ENCODE measurements at places on chromosomes 4 and X.

- DNase-seq = peak; percentile 65
These were observed 15.8 kb upstream of the MAGEA4 start for GRCh38 chrX:151896734-151897474.

- no peak for DNase-seq
These were observed 187.8 kb upstream of the MBNL3 start for GRCh38 chrX:132676561-132677186.

DNA sequence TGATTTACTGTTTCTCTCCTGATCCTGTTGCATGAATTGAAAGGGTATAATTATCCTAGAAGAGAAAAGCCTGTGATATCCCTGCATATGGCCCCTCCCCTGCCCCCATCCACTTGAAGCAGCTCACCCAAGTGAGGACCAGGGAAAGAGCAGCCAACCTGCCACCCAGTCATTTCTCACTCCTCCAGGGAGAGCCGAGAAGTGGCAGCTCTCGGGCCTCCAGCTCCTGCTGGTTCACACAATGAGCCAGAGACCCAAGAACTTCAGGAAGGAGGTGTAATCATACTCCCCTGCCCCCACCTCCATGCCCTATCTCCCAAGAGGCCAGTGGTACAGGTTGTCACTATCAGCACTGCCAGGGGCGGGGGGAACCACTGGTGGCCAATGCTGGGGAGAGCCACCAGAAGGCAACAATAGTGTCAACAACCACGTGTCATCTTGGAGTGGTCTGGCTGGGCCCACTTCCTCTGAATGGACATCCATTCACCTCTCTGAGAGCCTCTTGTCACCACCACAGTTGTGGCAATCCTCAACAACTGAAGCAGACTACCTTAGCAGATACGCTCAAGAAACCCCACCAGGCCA lies 42.9 kb downstream of the APOO start:
- DNase-seq = no peak

DNA sequence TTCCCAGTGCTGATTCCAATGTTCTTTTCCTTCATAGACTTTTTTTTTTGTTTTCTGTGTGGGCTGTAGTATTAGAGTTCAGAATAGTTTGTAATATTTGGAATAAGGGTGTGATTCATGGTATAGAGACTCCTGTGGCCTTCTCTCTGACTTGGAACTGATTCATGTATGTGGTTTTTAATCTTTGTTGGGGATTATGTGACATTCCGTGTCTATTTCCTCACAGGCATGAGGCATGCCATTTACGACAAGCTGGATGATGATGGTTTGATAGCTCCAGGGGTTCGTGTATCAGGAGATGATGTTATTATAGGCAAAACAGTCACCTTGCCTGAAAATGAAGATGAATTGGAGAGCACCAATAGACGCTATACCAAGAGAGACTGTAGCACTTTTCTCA lies 44.4 kb downstream of the POLR2B start:
- DNase-seq = peak; percentile 83

GRCh38 chr4:22029803-22030202 lies 81.2 kb upstream of the KCNIP4 start:
- DNase-seq = no peak

GRCh38 chr4:74105656-74106280 lies 6.8 kb upstream of the CXCL2 start:
- no peak for DNase-seq

DNA sequence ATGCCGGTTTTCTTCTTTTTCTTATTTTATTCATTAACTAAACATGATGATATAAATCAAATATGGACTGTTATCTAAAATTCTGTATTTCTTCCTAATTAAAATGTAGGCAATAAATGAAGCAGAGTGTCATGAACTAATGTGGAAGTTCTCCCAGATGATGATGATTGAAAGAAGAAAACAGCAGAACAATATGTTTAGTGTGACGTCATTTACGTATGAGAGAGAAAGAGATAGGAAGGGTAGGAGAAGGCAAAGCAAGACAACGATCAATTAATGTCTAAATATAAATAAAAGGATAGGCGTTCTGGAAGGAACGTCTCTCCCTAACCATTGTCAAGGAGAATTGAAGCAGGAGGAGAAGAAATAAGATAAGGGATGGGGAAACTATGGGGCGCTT lies 105.2 kb downstream of the NEUROG2 start:
- DNase-seq = no peak

DNA sequence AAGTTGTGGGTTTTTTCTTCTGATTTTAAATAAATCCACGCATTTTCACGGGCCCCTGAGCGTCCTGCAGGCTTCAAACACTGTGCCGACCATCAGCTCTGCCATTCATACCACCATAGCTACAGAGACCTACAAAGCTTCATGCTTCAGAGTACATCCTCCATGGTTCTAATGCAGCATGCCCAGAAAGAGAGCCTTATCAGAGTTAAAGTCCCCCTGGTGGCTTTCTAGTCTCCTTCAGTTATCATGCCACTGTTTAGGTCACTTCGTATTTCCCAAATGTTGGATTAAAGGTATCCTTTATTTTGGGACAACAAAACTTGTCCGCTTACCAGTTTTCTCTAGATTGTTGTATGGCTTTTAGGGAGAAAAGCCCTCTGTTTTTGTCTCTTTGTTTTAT lies 66.7 kb upstream of the VCX2 start:
- DNase-seq = no peak

DNA sequence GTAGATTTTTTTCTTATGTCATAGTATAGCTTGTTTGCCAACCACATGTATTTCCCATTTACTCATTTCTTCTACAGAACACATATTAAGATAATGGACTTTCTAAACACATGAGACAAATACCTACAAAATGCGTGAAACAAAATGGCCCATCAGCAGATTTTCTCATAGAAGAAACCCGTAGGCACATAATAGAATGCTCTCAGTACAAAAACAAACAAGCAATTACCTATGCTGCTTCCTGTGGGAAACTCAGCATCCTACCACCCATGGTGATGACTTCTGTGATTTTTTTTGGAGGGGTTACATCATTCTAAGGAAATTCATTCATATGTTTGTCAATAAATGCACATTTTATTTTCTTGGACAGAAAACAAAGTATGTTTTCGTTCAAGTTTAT lies 343.6 kb downstream of the SPRY1 start:
- no peak for DNase-seq

- no peak for DNase-seq
These were observed 58.2 kb downstream of the DCX start for GRCh38 chrX:111353793-111354192.

DNA sequence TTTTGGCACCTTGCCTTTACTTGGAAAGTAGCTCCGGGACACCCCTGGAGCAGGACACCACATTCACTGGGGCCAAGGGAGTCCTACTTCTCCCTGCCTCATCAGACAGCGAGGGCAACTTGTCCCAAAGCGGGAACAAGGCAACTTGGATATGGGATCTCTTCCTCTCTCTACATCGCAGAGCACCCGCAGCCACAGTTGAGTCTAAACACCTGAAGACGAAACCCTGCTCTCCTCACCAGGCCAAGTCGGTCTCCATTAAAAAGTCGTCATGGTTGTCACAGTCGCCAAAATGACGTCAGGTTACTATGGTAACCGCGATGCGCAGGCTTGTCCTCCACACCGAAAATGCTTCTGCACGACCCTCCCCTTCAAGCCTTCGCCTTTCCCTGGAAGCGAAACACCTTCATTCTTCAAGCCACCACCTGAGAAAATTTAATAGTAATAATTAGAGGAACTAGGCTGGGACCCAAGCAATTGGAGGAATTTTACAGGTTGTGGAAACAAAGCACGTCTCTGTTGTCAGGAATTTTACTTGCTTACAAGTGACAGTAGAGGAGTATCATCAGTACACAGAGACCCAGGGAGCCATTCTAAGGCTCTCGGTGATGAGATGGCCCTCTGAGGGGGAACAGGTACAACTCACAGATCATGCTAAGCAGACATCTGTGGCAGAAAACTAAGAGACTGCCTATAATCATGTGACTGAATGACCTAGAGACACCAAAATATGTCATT lies 30.5 kb upstream of the TCEAL4 start:
- DNase-seq = peak; percentile 77

DNA sequence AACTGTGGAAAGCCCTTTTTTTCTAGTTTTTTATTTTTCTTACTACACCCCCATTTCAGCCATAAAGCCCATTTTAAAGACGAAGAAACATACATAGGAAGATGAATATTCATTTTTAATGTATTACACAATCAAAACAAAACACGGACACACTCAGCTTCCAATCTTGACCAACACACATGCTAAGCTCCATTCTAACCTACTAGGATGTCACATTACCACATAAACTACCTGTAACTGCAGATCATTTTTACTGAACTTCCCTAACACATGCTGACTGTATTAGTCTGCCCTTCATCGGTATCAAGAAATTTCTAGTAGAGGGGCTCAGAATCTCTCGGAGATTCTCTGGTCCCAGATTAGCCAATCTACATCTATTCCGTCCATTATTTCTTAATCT lies 1.8 kb downstream of the CCNI start:
- no peak for DNase-seq

DNA sequence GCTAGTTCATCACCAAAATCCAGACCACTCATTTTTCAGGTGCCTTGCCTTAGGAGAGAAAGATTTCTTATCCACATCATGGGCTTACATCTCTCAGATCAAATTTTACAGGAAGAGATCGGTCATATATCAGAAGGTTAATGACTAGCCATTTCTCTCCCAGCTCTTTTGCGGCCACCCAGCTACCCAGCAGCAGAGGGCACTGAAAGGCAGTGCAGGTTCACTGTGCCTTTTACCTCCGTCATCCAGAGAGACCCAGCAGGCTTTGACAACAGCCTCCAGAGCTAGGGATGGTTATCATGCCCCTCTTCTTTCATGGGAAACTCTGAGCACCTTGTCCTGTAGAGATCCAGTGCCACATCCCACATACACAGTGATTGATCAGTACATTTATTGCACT lies 384.8 kb downstream of the AFF2 start:
- DNase-seq = no peak

All from foreskin fibroblast (primary cell).